Right renal pelvis (tissue), 4 donors: ENCODE measurements at places on chromosomes 5 and 9.
A peak's percentile ranks its signal among the peaks of the same experiment; 100 is the strongest.

- DNase-seq: no peak
Measured at GRCh38 chr9:108869092-108869725, 7.1 kb downstream of the ACTL7A start.

- DNase-seq: no peak
Measured at GRCh38 chr5:178067755-178068154, 45.6 kb upstream of the N4BP3 start.

DNA sequence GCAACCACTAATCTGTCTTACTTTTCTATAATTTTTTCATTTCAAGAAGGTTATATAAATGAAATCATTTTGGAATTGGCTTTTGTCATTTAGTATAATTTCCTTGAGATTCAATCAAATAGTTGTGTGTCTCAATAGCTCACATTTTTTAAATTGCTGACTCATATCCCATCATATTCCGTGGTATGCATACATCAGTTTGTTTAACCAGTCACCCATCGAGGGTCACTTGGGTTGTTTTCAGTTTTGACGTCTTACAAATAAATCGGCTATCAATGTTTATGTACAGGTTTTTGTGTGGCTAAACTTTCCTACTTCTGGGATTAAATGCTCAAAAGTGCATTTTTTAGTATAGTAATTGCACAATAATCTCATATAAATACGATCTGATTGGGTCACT is 185.5 kb downstream of the TAF11L14 start:
- DNase-seq: no peak

GRCh38 chr5:102713682-102714231 is 41.3 kb upstream of the PAM start:
- peak; percentile 22 for DNase-seq

- no peak for DNase-seq
Measured at GRCh38 chr5:176530393-176530982, 6.7 kb downstream of the RNF44 start.

DNA sequence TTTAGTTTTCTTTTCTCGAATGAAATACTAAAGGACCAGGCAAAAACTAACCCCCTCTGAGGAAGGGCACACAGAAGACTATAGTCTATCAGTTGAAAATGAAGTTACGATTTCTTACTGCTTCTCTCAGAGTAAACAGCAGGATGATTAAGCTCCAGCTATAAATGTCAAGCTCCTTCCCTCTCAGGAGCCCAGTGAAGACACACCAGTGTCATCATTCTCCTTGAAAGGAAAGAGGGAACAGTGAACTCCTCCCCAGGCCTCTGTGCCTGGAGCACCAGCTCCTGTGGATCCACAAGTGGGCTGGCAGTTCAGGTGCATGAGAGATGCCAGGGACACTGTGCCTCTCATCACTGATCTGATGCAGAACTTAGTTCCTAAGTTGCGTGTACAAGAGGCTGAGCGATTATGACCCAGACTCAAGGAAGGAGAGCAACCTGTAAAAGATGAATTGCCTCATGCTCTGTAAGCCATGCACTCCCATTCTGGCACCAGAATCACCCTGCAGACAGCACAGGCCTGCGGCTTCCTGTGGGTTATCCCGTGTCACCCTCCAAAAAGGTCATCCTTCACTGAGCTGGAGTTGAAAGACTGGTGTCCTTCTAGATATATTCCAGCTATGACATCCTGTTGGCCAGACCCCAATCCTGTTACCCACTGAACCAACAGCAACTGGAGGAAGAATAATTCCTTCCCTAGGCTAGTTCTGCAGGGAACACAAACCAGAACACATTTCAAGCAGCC is 394.0 kb downstream of the SEMA5A start:
- no peak for DNase-seq

DNA sequence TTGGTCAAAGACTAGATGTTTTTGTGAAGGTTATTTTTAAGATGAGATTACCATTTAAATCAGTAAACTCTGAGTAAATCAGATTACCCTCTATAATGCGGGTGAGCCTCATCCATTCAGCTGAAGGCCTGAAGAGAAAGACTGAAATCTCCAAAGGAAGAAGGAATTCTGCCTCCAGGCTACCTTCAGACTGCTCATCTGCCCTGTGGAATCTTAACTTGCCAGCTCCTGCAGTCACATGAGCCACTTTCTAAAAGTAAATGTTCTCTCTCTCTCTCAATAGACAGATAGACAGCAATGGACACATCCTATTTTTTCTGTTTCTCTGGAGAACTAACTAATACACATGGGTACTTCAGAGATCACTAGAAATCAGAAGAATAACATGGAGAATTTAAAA is 182.8 kb downstream of the CFAP90 start:
- no peak for DNase-seq

GRCh38 chr5:170178814-170179213 is 54.0 kb upstream of the C5orf58 start:
- no peak for DNase-seq

DNA sequence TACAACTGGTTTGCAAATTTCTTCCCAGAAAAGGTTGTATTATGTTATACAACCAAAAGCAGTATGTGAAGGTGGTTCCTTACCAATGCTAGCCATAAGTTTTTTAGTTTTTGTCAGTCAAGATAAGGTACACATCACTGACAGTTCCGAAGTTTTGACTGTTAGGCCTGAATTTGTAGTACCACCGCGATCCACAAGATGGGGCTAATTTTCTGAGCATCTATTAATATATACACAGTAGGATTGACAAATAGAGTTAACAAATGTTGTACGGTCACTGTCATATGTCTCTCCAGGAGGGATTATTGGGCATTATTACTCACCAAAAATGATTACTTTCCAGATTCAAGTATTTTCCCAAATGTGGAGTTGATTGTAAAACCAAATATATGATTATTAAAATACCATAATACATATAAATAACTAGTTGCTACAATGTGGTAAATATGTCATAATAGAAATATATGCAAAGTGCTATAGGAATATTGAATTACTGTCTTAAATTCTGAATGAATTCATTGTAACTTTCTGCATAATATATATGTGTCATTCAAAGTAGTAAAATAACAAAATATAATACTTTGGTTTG is 28.4 kb upstream of the LRRC19 start:
- DNase-seq: peak; percentile 30

- no peak for DNase-seq
Measured at GRCh38 chr9:79111653-79112052, 460.1 kb upstream of the TLE4 start.

DNA sequence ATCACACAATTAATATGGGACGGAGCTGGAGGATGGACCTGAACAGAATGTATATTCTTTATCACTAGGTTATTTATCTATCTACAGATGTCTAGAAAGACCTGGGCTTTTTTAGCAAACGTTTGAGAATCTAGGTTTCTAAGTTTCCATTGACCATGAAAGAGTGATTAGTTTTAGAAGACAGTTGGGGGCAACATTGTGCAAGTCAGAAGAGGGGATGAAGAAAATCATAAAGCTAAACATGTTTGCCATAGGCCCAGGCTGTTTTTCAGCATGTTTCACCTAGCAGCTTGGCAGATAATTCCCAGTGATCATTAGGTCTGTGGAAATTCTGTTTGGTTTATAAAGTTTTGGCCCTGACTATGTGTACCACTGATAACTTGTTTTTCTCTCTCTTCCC is 44.1 kb upstream of the CDKN2B start:
- no peak for DNase-seq

GRCh38 chr5:176743136-176743861 is 67.1 kb upstream of the UNC5A start:
- DNase-seq: no peak

- no peak for DNase-seq
Measured at GRCh38 chr5:40291338-40291737, 388.4 kb upstream of the PTGER4 start.

DNA sequence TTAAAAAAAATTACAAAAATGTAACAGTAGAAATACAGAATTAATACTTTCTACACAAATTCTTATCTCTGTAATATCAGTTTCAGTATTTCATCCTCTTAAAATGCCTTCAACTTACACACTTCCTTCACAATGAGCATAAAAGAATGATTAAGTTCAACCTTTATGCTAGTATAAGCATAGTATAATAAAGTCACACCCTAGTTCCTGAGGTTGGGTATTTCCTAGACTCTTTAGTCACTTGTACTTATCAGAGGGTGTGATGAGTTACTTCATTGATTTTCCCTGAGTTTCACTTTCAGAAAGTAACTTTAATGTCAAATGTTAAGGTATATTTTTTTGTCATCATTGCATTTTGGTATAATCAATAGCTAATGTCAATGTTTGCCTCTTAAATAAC is 302.4 kb downstream of the PDE4D start:
- no peak for DNase-seq

DNA sequence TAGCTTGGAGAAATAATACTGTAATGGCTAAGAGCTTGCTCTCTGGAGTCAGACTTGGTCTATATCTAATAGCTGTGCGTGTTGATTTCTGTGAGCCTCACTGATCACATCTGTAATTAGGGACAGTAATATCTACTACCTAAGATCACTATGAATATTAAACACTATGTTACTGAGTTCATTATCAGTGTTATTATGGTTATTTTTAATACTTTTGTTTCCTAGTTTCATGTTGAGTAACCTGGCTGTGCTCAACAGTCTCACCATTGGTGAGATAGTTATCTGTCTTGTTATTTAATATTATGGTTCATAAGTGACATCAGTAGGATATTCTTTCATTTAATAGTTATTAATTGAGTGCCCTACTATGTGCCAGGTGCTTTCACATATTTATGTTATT is 22.4 kb upstream of the CAVIN4 start:
- no peak for DNase-seq

GRCh38 chr9:98021306-98022040 is 35.1 kb upstream of the NANS start:
- no peak for DNase-seq

GRCh38 chr5:69024241-69024651 is 69.6 kb upstream of the SLC30A5 start:
- no peak for DNase-seq

GRCh38 chr5:128121651-128122050 is 38.1 kb downstream of the SLC12A2 start:
- no peak for DNase-seq

- DNase-seq: no peak
Measured at GRCh38 chr5:175582697-175583096, 75.2 kb upstream of the HRH2 start.

GRCh38 chr5:93252165-93252564 is 328.9 kb downstream of the NR2F1-AS1 start:
- no peak for DNase-seq

GRCh38 chr5:122330881-122331280 is 18.8 kb downstream of the SNCAIP start:
- DNase-seq: no peak

- no peak for DNase-seq
Measured at GRCh38 chr5:137203011-137203632, 296.0 kb downstream of the SPOCK1 start.

- no peak for DNase-seq
Measured at GRCh38 chr9:104319685-104320084, 184.4 kb upstream of the OR13F1 start.

DNA sequence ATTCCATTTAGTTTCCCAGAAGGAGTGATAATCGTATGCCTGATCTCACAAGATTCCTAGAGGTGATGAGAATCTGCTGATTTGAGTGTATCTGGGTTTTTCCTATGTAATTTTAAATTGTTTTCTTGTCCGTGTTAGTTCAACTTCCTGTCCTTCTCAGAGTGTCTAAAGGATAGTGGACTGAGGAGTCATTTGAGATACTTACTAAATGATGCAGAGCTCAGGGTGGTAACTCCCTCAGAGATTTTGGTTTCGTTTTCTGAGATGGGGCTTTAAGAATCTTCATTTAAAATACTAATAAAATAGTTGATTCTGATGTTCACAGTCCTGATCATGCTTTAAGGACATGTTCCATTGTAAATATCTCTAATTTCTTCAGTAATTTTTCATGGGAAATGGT is 30.3 kb downstream of the MELK start:
- no peak for DNase-seq

- no peak for DNase-seq
Measured at GRCh38 chr9:36396985-36397384, 3.1 kb downstream of the RNF38 start.

- no peak for DNase-seq
Measured at GRCh38 chr5:100827481-100827889, 75.6 kb downstream of the ST8SIA4 start.

GRCh38 chr5:154405078-154405792 is 40.6 kb upstream of the SAP30L start:
- peak; percentile 57 for DNase-seq

DNA sequence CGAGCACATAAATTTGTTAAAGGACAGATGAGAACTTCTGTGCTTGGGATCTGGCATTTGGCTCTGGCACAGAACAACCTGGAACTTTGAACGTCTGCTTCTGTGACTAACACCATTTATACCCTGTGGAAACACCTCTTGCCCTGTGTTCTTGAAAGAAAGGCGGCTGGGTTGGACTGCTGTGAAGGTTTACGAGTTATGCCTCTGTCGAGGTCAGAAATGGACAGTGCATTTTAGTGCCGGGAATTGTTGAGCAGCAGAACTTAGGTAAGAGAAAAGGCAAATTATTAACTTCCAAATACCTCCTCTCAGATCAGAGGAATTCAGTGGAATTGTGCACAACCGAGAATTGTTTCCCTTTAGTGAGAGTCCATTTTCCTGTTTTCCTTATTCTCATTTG is 14.1 kb upstream of the INIP start:
- DNase-seq: no peak

GRCh38 chr5:36393656-36394428 is 92.1 kb upstream of the RANBP3L start:
- DNase-seq: no peak

GRCh38 chr9:109497226-109498153 is 617 bp downstream of the PTPN3 start:
- DNase-seq: no peak

GRCh38 chr9:89518466-89519365 is 20.8 kb upstream of the SEMA4D start:
- DNase-seq: no peak

DNA sequence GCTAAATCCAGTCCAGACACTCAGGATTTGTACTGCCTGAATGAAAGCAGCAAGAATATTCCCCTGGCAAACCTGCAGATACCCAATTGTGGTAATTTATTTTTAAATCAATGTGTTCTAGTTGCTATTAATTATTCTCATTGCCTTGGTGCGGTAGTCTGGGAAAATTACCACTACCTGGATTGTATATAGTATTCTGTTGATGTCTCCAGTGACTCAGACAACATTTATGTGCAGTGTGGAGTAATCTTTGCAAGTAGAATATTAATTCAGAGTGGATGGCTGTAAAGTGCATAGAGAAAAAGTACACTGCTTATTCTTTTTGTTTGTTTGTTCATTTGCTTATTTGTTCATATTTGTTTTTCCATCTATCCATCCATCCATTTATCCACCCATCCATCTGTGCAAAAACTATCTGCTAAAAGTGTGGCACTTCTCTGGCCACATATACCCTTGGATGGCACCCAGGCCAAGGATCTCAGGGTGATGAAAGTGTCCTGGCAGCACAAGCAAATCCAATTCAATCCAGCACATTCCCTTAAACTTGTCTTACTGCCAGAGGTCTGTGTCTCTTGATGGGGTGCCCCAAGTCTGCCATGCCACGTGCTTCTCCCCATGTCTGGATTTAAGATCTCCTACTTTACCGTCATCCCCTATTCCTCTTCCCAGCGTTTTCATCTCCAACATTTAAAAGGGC is 41.3 kb downstream of the NTRK2 start:
- DNase-seq: no peak

- no peak for DNase-seq
Measured at GRCh38 chr9:95486318-95486717, 30.5 kb downstream of the PTCH1 start.

GRCh38 chr5:174293481-174293880 is 248.0 kb downstream of the NSG2 start:
- DNase-seq: no peak
